ENCODE measurements at places on chromosomes 12 and 14.

GRCh38 chr12:1881301-1881700 lies 37.2 kb downstream of the CACNA2D4 start:
- DNase-seq = no peak

GRCh38 chr12:65881965-65882413 lies 57.7 kb downstream of the HMGA2 start:
- peak; percentile 52 for DNase-seq

DNA sequence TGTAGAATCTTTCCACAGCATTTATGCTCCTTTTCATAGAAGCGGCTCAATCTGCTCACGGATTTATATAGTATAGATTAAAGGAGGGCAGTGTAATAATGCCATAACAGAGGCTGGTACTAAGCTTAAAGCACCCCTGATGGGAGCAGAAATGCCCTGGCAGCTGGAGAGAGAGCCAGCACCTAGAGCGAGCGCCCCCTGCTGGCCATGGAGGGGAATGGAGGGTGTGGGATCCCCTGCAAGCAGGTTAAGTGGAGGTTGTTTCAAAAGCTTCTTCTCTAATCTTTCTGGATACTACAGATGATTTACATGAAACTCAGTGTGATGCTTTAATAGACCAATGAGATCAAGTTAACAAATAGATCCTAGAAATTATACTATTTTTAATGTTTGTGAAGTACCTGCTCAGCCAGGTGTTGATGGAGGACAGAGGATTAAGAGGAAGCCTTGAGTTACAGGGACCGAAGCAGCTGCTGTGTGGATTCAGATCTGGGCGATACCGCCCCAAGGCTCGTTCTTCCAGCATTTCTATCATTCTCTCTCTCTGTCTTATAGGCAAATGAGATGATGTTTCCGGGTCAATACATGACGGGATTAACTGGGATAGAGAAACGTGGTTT lies 1519.3 kb upstream of the TMEM132C start:
- no peak for DNase-seq

- DNase-seq = no peak
Observed at GRCh38 chr12:53644133-53644532, 18.0 kb upstream of the ATF7 start.

GRCh38 chr14:88598097-88598675 lies 35.3 kb downstream of the ZC3H14 start:
- DNase-seq = no peak
